ENCODE measurements at places on chromosomes 1 and 21.

- DNase-seq = no peak
These were observed 31.4 kb upstream of the OLIG2 start for GRCh38 chr21:32994305-32994704.

DNA sequence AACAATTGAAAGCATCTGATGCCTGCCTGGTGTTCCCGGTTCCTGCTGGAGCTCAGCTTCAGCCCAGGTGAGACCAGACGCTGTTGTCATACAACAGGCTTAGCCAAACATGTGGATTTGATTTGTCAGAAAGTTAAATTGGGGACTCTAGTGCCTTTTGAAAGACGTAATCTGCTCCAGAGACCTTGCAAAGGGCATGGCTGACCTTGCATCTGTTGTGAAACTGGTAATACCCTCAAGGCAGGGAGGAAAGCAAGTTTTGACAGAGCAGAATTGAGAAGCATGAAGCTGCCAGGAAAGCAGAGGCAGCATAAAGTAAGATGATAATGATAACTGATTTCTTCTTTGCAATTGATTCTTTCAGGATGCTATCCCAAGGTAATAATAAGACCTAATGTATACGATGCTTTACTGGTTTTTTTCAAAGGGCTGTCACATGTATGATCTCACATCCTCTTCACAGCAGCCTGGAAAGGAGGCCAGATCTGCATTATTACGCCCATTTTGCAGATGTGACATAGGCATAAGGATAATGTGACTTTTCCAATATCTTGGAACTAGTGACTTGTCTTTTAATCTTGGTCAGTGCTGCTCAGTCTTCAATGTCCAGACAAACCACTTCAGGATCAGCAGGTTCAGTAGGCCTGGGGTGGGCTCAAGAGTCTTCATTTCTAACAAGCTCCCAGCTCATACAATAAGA lies 24.7 kb upstream of the CNN3 start:
- DNase-seq = no peak

DNA sequence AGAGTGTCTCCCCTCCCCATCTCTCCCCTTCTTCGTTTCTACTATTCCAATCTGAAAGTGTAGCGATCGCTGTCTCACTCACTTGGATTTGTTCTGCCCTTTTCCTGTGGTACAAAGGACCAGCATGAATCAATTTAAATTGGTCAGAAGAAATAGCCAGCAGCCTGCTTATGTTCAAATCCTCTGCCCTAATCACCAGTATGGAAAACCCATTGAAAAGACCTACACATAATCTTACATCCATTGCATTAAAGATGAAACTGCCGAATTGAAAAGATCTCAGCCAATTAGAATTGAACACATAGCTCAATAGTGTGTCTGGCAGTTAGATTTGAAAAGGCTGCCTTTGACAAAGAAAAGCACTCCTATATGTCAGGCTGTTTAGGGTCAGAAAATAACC lies 122.6 kb downstream of the TNNI3K start:
- DNase-seq = no peak

DNA sequence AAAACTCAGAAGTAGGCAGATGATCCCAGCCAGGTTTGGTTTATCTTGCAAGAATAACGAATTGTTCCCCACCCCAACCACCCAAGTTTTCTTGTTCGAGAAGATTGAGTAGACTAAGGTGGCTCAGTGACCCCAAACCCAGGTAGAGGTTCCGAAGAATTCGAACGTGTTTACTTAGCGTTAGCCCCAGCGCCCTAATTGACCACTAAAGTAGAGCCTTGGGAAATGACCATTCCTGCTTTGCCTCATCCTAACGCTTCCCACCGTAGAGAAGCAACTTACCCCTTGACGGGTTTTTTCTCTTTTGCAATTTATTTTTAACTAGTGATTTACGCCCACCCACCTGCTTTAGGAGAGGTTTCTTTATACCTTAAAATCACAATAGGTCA lies 870 bp downstream of the FBXO28 start:
- no peak for DNase-seq

- no peak for DNase-seq
These were observed 7.1 kb upstream of the PCBP3 start for GRCh38 chr21:45636459-45636858.

GRCh38 chr1:39657923-39658485 lies 13.9 kb downstream of the NT5C1A start:
- no peak for DNase-seq

GRCh38 chr1:186306533-186306932 lies 68.5 kb downstream of the TPR start:
- no peak for DNase-seq

GRCh38 chr1:201334325-201335173 lies 42.9 kb downstream of the TNNT2 start:
- no peak for DNase-seq

- no peak for DNase-seq
These were observed 29.0 kb downstream of the DHCR24 start for GRCh38 chr1:54857746-54858561.

GRCh38 chr1:243549108-243549507 lies 293.3 kb downstream of the SDCCAG8 start:
- DNase-seq = no peak

GRCh38 chr1:51919684-51920083 lies 41.2 kb upstream of the NRDC start:
- no peak for DNase-seq

- no peak for DNase-seq
These were observed 824 bp upstream of the KRTAP21-3 start for GRCh38 chr21:30719401-30719800.

GRCh38 chr1:119635811-119636390 lies 12.2 kb downstream of the ZNF697 start:
- no peak for DNase-seq

- DNase-seq = no peak
These were observed 69.6 kb downstream of the PIK3R3 start for GRCh38 chr1:46062651-46063319.

GRCh38 chr1:115640384-115640783 lies 1.4 kb upstream of the VANGL1 start:
- no peak for DNase-seq

- no peak for DNase-seq
These were observed 80.1 kb downstream of the SPATA6 start for GRCh38 chr1:48391926-48392325.

- no peak for DNase-seq
These were observed 5.2 kb downstream of the ELF3 start for GRCh38 chr1:202015662-202015937.

- no peak for DNase-seq
These were observed 346.7 kb upstream of the ADGRL4 start for GRCh38 chr1:79353224-79353623.
